ENCODE measurements at places on chromosomes 1 and 21.

DNA sequence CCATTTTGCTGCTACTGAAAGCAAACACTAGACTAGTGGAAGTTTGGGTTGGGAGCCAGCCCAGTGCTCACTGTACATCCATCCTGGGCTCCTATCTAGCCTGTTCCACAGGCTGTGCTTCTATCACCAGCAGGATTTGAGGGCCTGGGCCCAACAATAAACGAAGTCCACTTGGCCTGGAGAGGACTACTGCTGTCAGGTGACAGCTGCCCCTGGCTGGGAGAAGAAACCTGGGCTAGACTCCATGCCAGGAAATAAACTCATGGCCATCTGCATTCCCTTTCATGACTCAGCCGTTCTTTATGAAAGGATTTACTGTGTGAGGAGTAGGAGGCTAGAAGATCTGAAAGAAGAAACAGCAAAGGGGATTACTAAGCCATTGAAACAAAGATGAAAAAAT is 35.5 kb downstream of the COLGALT2 start:
- peak; percentile 82 for DNase-seq

GRCh38 chr21:29654855-29655254 is 284.9 kb downstream of the GRIK1 start:
- DNase-seq: no peak

DNA sequence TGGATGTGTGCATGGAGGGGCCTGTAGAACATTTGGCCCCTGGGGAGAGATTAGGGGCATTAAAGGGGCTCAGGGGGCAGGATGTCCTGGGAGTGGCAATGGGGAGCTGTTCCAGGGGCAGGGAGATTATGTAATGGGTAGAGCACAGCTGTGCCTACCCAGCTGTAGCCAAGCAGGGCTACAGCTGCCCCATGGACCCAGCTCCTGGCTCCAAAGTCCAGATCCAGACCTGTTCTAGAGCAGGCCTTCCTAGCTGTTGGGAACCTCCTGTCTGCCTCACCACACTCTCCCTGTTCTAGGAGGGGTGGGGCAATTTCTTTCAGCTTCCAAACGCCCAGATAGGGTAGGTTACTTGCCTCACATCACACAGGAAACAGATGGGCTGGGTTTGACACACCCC is 5.6 kb downstream of the RPS6KA1 start:
- DNase-seq: no peak

DNA sequence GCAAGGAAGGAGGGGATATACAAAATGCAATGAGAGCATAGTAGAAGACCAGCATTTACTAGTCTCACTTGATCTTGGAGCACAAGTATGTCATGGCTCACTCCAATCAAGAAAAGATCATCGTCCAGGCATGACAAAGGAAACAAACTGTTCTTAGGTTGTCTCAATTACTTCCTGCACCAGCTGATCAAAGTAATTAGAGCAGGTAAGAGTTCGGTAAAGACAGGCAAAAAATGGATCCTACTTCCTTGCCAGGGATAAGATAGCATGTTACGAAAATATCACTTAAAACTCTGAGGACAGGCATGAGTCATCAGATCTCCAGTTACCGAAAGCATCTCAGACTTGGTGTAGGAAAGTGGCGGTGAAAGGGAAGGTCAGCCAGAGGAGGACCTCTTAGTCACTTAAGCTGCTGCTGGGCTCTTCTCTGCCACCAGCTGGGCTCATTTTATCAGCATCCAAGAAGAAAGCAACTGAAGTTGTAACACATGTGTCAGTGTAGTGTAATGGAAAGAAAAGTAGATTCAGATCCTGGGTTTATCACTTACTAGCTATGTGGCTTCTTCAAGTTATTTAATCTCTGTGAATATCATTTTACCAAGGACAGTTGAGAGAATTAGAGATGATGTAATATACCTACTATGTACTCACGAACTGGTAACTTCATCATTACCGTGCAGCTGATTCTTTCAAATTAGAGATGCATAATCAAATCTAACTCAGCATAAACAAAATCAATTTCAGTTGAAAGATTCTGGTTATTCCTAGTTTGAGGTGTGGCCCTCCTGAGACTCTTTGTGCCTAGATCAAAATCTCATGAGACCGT is 46.8 kb downstream of the XCL1 start:
- peak; percentile 90 for DNase-seq

- no peak for DNase-seq
Observed at GRCh38 chr1:94951509-94952208, 24.7 kb upstream of the CNN3 start.

DNA sequence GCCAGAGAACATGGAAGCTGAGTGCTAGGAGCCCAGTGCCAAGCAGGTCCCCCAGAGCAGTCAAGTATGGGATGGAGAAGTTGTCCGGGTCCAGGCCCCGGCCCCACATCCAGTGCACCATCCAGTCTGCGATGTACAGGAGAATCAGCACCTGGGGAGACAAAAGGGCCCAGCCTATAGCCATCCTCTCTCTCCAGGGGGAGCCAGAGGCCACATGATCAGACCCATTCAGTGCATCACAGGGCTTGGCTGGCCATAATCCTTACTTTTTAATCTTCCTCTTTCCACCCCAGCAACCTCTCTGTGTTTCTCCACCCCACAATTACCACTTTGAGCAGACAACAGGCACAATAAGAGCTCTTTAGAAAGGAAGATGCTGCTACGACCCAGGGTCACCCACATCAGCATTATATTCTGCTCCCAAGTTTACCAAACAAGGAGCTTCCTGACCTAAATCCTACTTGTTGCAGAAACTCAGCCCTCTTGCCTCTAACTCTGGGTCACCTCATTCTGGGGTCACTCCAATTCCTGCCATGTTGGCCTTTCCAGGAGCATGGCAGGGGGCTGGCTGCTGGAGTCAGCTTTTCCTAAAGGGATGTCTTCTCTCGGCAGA is 16.4 kb upstream of the RAB29 start:
- peak; percentile 53 for DNase-seq

GRCh38 chr21:29730281-29730680 is 209.5 kb downstream of the GRIK1 start:
- no peak for DNase-seq

- no peak for DNase-seq
Observed at GRCh38 chr1:43316738-43317520, 16.1 kb downstream of the TIE1 start.

- DNase-seq: no peak
Observed at GRCh38 chr1:40766017-40766416, 17.6 kb upstream of the KCNQ4 start.

DNA sequence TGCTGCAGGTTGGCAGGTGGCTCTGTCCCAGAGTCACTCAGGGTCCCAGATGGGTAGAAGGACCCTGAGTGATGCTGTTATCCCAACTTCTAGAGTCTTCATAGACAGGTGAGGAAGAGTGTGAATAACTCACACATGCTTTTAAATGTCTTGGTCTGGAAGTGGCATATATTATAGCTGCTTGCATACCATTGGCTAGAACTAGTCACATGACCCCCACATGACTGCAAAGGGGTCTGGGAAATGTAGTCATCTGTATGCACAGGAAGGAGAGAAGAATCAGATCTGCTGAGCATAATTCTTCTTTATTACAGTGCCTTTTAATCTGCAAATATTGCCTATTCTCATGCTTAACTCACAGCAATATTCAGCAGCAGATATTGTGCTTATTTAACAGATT is 28.2 kb upstream of the KLHDC7A start:
- peak; percentile 41 for DNase-seq

- peak; percentile 46 for DNase-seq
Observed at GRCh38 chr21:37374027-37374426, 7.5 kb downstream of the DYRK1A start.

DNA sequence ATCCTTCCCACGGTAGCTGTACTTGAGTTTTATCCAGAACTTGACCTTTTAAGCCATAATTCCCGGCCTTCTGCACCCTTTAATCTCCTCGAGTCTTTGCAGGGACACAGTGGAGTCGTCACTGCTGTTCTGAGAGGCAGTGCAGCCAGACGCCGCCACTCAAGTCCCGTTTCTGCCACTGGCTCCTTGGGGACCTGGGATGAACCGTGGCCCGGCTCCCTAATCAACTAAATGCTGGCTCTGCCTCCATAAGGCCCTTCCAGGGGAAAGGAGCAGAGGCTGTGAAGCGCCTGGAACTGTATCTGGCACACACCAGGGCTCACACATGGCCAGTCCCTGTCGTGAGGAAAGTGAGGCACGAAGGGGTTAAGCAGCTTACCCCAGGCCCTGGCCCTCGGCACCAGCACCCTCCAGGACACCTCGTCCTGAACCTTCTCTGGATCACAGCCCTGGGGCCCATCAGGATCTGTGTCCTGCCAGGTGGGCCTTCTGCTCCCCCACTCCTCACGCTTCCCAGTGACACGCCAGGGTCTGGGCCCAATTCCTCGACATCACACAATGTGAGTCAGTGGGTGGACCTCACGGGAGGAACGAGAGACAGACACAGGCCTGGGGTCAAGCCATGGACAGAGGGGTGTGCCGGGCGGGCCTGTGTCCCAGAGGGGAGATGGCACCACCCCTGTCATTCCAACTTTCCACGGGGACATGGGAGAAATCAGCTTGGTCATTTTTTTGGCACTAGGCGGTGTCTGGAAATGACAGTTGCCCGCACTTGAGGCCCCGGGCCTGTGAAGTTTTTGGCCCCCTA is 23.5 kb upstream of the C1orf174 start:
- no peak for DNase-seq

- peak; percentile 22 for DNase-seq
Observed at GRCh38 chr21:30463713-30464112, 16.5 kb downstream of the KRTAP19-1 start.

- peak; percentile 36 for DNase-seq
Observed at GRCh38 chr21:27464648-27465047, 497.8 kb upstream of the ADAMTS5 start.

DNA sequence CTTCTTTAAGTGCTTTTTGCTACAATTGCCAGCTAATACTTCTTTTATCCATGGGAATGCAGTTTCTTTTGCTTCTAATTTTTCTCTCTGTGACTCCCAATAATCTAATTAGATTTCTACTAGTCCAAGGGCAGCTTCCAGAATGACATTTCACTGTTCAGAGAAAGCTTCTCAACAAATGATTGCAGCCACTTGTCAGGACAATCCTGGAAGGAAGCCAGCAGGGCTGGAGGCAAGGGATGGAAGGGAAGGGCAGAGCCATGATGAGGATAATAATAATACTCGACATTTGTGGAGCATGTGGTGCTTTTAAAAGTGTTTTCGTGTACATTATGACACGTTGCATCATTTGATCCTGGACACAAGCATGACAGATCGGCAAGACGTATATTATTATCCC is 19.4 kb downstream of the F11R start:
- no peak for DNase-seq

Measured in Daoy (cell line).